ENCODE measurements at places on chromosomes 1 and 21. TPM values are rescaled to one million over a fixed set of nuclear protein-coding genes. Genes with fewer than 3 reads are reported as not detected.
A peak's percentile ranks its signal among the peaks of the same experiment; 100 is the strongest.

SH2D2A gene
- 0.69 TPM for total RNA-seq

LENEP gene
- total RNA-seq = 0.67 TPM

F13B gene
- total RNA-seq = not detected

DNA sequence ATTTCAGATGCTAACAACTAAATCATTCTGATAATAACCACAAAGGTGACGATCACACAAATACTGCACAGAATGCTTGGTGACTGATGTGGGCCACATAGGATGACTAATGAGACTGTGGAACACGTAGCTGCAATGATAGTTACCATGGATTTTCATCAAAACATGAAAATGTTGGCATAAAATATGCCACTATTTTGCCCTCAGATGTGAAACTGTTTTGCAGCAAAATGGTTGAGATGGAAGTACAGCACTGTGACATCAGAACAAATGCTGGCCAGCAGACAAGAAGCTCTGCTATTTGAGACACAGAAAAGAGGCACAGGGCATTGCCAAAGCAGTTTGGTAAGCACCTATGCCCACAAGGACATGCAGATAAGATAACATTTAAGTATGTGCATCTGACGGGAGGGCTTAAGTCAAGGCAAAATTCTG is 83.8 kb downstream of the NIBAN1 start:
- no peaks in the 10 kb centered on the region for H3K36me3 ChIP-seq
- H3K27ac ChIP-seq = no peak overlapping the region
- no peaks in the 10 kb centered on the region for H3K4me1 ChIP-seq
- H3K27me3 ChIP-seq = no peaks in the 10 kb centered on the region

DNA sequence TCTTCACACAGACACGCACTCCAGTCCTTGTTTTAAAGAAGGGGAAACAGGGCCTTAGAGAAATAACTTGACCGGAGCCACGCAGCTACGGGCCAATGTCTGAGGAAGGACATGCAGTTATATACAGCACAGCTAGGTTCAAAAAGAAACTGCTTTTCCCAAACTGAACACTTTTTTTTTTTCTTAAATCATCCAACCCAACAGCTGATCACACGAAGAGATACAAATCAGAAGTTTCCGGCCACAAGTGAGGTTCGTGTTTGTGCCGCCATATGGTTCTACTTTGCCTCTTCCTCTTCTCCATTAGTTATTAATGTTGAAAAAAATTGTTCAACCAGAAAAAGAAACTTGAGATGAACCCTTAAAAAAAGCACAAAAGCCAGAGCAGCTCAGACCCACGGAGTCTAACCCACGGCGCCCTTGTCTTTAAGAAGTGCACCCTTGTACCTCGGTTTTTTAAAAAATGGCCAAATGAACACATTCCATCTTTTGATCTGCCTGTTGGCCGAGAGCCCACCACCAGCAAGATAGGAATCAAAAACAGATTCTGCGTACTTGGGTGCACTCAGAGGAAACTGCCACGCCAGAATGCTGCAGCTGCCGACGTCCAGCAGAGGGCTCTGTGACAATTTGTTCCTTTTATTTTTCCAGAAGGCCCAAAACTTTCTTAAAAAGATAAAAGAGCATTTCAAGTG is 78.9 kb downstream of the SLC66A1 start:
- H3K36me3 ChIP-seq = no peaks in the 10 kb centered on the region
- DNase-seq = peak; percentile 22
- 0 out of 2 replicates have a peak overlapping the region, but pooled peaks have one; percentile 9 for H3K27ac ChIP-seq
- peaks cover 21% of the 10 kb centered on the region for H3K4me1 ChIP-seq
